Activated naive CD4-positive, alpha-beta T cell treated with Interleukin-2 at 50 U/mL for 16 hours (primary cell): ENCODE measurements at places on chromosomes 7 and 10.

GRCh38 chr10:64039198-64039597, 518.0 kb downstream of the REEP3 start:
- DNase-seq = no peak

- peak; percentile 29 for DNase-seq
Observed at GRCh38 chr10:71486484-71487114, 89.9 kb downstream of the CDH23 start.

GRCh38 chr7:142595816-142596516, 153.3 kb upstream of the PRSS1 start:
- DNase-seq = no peak

- DNase-seq = no peak
Observed at GRCh38 chr10:103932971-103933370, 15.0 kb upstream of the STN1 start.

DNA sequence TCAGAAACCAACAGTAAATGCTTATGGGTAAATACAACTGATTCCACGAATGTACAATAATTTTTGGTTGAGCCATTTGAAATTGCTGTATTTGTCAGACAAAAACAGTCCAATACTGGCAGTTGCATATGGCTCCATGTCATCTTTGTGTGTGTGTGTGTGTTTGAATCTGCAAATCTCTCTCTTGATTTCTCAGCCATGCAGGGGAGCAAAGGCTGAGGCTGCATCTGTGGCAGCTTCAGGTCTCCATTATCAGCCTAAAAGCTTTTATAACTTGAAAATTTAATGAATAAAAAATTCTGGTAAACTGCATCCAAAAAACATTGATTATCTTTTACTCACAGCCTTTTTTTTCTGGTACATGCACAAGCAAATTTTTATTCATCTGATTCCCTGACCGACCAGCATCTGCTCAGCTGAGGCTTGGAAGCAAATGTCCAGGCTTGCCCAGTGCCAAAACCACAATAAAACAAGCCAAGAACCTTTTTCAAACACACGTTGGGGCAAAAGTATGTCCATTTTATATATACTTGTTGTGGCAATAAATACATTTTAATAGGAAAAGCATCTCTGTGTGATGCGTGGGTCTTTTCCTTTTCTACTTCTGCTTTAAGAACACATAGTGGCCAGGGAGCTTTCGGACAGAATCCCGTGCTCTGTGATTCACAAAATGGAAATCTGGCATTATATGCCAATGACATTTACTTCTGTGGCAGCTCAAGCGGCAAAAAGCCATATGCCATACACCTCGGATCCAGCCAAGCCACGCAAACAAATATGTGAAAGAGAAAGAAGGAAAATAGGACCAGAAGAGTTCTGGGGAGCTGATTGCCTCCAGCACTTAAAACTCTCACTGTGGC, 275.6 kb upstream of the AOAH start:
- DNase-seq = no peak

GRCh38 chr7:47331179-47331565, 250.7 kb downstream of the TNS3 start:
- no peak for DNase-seq

GRCh38 chr7:46215987-46216567, 295.0 kb upstream of the IGFBP3 start:
- no peak for DNase-seq

DNA sequence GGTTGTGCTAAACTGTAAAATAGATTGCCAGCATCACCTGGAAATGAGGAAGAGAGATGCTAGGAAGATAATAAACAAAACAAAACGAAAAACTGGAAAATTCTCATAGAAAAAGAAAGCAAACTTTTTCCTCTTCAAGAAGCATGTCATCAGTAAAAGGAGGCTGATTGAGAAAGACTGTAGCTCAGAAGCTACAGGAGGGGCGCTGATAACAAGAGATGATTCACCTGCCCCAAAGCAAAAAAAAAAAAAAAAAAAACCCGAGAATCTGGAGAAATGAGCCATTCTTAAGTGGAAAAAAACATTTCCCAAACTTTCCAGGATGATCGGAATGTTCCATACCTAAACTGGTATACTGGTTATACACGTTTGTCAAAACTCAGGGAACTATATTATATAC, 130.5 kb upstream of the C1QL3 start:
- no peak for DNase-seq

GRCh38 chr7:49425277-49425818, 348.1 kb upstream of the VWC2 start:
- no peak for DNase-seq

- no peak for DNase-seq
Observed at GRCh38 chr7:28267012-28267411, 86.4 kb upstream of the JAZF1 start.

DNA sequence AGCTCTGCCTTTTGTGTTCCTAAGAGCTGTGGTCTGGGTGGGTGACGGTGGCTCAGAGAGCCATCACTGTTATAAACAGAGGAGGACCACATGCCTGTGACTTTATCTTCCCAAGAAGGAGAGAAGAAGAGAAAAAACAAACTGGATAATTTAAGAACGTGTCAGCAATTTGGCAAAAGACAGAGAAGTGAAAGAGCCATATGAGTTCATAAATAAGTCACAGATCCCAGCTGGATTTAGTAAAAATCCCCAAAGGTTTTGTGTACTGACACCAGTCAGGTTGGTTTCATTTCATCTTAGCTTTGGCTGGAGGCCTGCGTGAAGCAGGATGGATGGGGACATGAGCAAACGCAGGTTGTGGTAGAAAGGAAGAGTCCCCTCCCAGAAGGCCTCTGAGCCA, 120.7 kb downstream of the CXCL12 start:
- no peak for DNase-seq

DNA sequence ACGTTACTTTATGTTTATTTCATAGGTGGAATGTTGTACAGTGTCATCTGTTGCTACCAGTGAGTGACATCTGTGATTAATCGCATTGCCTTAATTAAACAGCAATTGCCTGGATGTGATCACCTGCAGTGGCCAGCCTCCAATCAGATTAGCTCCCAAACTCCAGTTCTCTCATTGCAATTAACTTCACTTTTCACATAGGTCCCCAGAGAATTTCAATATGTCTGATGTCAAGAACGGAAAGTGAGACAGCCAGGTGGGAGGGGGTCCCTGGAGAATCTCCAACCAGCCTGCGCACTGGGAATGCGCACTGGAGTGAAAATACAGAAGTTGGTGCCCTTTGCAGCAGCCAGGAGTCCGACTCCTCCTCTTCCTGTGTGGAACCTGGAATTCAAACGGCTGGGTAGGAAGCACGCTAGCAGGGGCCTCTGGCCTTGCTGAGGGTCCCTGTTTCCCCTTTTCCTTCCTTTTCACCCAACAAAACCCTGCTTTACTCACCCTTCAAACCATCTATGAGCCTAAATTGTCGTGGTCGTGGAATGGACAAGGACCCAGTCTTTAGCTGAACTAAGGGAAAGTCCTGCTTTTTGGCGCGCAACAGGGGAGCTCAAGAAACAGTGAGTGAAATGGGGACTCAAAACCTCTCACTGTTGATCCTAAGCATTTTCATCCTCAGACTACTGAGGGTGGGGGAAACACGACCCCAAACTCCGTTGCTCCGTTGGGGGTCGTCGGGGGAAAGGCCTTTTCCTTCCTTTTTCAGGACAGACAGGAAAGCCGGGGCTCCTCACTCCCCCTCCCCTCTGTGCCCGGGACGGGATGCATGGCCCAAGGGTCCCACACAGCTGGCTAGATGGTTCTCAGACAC, 1355.5 kb upstream of the LRRTM3 start:
- DNase-seq = no peak

GRCh38 chr7:150688630-150689029, 3.1 kb downstream of the GIMAP2 start:
- no peak for DNase-seq

DNA sequence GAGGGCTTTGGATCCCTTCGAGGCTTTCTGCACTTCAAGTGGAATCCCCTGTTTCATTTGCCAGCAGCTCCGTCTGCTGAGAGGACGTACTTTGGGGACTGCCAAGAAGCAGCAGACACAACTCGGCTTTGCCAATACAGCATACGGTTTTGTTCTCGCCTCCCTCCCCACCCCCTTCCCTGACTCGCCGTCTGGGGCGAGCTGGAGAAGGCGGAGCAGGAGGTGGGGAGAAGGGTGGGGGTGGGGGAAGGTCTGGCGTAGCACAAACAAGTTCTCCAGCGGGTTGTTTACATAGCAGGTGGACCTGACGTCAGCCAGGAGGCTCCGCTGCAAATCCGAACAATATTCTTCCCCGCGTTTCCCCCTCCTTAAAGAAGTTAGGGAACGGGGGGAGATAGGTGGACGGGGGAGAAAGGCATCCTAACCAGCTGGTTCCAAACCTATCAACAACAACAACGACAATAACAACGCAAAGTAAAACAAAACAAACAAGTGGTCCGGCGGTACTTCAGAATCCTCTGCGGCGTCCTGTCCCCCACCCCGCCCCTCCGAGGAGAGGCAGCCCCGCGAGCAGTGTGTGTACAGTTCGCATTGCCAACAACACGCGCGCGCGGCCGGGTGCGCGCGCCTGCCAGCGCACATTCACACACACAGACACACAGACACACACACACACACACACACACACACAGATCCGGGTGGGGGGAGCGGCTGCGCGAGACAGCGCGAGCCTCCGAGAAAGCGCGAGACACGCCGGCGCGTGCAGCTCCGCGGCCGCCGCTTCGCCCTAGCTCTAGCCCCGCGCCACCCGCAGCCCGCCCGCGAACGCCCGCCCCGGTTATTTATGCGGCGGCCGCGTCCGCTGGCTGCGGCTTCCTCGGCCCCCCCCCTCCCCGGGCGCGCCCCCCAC, 167.0 kb upstream of the PPP1R3A start:
- peak; percentile 36 for DNase-seq

DNA sequence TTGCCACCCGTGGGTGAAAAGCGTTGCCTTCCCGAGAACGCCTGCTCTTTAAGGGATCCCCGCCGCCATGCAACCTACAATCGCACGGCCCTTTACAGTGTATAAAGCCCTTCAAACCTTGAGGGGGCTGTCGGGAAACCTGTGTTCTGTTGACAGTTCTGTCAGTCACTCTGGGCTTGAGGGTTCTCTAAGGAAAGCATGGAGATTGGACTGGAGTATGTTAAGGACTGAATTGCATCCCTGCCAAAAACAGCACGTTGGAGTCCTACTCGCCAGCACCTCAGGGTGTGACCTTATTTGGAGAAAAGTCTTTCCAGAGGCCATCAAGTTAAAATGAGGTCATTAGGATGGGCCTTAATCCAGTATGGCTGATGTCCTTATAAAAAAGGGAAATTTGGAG, 70.6 kb downstream of the PFKFB3 start:
- DNase-seq = no peak

DNA sequence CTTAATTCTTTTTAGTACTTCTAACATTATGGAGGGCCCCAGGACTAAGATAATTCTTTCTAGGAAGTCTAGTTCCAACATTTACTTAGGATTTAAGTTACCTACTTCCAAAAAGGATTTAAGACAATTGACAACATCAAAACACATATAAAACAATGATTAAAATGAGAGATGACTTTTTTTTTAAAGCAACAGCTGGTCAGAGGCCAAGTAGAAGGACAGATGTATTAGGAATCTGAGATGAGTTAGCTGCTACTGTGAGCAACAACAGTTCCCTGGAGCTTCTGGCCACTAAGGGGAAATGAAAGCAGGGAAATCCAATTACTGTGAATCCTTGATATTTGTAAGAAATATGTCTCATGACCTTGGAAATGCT, 222.3 kb downstream of the PHTF2 start:
- no peak for DNase-seq

DNA sequence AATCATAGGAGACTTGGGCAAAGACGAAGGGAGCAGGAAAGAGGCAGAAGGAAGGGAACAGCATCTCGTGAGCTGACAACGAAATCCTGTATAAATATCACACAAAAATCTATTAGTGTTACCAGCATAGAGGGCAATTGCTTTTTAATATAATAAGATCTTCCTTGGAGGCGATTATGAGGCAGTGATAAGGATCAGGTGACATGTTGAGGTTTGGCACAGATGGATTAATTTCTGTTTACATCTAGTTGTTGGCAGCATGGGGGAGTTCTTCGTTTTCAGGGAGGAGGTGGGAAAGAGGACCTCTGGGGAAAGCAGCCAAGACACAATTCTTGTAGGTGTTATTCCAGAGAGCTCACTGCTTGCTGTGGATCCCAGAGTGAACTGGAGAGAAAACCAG, 163.8 kb downstream of the PLXNA4 start:
- no peak for DNase-seq

GRCh38 chr7:134327896-134328295, 11.2 kb upstream of the SLC35B4 start:
- DNase-seq = peak; percentile 39

- no peak for DNase-seq
Observed at GRCh38 chr10:13733071-13733470, 146.3 kb downstream of the PRPF18 start.

DNA sequence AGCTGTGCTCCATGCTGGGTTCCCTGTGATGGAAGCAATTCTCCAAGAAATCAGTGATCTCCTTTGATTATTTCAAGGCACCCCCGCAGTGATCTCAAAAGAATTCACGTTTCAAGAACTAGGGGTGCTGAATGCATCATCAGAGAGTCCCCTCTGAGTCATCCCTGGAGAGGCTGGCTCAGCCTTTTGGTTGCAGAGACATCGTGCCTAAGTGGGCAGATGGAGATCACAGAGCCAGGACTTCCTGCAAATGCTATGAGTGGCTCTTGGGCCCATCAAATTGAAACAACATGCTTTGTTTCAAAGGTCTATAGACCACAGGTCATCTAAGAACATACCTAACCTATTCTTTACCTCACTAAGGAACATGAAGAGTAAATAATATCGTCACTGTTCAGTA, 41.5 kb upstream of the PLEKHA1 start:
- no peak for DNase-seq
